ENCODE measurements at places on chromosomes 11 and 22.

DNA sequence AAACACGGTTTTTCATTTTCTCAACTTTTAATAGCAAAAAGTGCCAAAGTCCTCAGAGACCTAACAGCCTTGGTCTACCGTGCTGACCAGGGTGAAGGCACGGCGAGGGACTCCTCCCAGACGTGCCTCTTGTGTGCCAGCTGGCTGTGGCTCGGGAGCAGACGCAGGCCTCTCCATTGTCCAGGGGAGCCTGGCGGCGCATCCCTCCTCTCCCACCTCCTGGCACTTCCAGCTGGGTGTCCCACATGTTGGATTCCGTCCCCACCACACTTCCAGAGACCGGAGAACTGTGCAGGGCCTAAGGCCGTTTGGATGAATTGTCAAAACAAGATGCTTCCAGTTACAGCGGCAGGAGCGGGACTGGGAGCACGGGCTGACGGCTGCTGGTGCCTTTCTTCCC lies 11.6 kb downstream of the CDPF1 start:
- DNase-seq: no peak

GRCh38 chr11:1792461-1792860 lies 28.7 kb upstream of the CTSD start:
- no peak for DNase-seq

DNA sequence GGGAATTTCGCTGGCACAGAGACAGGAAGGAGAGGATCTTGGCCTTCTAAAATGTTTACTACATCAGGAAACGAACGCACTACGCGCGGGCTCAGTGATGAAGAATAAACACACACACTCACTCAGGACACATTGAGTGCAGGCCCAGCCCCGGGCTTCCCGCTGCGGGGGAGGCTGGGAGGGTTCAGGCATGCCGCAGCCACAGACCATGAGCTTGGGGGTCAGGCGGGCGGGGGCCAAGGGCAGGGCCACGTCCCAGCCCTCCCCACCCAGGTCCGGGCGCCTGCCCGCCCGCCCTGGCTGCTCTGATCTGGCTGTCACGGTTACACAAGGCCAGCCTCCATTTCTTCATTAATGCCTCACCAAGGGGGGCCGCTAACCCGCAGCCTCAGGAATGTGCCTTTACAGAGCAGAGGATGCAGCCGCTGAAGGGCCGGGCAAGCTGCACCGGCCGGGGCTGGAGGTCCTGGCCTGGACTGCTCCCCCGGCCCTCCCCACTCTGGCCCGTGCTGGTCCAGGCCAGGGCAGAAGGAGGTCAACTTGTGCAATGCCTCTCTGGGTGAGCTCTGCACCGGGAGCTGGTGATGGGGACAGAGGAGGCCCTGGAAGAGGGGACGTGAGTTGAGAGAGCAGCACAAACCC lies 41.7 kb downstream of the IGF2 start:
- no peak for DNase-seq

- DNase-seq: peak; percentile 25
Measured at GRCh38 chr11:70466154-70466553, 67.8 kb downstream of the CTTN start.

- no peak for DNase-seq
Measured at GRCh38 chr11:1968454-1969002, 21.4 kb downstream of the MRPL23 start.

- DNase-seq: no peak
Measured at GRCh38 chr11:86070142-86071056, 1.5 kb upstream of the PICALM start.

GRCh38 chr11:12376259-12377081 lies 901 bp upstream of the PARVA start:
- no peak for DNase-seq

GRCh38 chr11:28110821-28111200 lies 2.6 kb downstream of the METTL15 start:
- no peak for DNase-seq

DNA sequence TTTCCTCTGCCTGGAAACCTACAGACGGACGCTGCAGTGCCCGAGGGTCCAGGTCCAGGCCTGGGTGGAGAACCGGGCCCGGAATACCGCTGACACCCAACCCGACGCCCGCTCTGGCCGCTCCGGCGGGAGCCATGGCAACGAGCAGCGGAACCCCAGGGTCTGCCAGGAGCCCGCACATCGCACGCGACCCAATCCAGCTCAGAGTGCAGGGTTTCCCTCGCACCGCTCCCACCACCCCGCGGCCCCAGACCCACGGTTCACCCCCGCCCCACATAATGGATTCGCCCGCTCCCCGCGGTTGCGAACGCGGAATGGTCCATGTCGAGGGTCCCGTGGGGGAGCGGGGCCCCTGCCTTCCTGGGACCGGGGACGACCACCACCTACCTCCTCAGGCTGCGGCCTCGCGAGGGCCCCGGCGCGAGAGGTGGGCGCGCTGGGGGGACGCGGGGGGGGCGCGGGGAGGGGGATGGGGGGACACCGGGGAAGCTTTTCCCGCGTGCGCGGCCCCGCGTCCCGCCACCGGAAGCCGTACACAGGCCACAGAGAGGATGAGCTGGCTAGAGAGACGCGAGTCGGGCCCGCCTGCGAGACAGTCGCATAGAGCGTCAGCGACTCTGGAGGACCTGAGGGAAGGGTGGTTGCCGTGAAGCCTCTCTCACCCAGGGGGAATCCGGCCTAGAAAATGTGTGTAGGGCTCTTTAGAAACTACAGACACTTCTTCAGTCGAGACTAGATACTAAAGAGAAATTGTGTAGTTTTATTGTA lies at the start of gene SSRP1:
SSRP1 (minus strand) TSS at position 550 of the 768 bp plus-strand sequence. CDS start 771 bp downstream, outside the sequence.
- DNase-seq: peak; percentile 89

DNA sequence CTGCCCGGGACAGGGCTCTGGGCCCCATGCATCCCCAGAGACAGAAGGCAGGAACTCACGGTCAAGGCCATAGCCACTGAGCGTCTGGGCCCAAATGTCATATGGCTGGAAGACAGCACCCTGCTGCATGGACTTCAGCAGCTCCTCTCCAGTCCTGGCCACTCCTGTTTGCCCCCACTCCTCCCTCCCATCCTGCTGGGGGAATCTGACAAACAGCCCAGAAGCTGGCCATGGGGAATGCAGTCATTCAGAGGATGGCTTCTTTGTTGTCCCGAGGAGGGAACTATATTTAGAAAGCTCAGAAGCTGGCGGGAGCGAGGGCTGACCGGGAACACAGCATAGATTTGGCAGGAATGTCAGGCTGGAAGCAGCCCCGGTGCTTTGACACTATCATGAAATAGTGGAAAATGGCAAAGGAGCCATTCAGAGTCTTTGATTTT lies 35.0 kb downstream of the DKK3 start:
- no peak for DNase-seq

- DNase-seq: no peak
Measured at GRCh38 chr11:101907815-101908214, 7.0 kb upstream of the CEP126 start.

- no peak for DNase-seq
Measured at GRCh38 chr22:31923747-31924146, 20.6 kb upstream of the YWHAH start.

DNA sequence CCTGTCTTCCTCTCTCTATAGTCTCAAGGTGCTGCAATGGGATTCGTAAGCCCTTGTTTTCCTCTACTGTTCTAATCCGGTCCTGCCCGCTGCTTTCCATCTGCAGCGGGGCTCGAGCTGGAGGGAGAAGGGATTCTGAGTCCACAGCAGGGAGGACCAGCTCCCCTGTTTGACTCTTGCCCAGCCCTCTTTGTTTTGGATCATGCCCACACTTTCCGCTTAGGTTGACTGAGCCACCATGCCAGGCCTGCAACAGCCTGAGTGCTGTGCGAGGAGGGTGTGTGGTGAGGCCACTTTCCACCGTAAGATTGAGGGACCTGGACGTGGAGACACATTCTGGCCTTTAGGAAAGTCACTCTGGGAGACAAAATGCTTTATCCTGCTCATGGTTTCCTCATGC lies 58.3 kb downstream of the CEP164 start:
- DNase-seq: no peak

- no peak for DNase-seq
Measured at GRCh38 chr11:10192036-10192435, 102.0 kb downstream of the SBF2 start.

- DNase-seq: no peak
Measured at GRCh38 chr11:66861774-66862558, 5.1 kb downstream of the LRFN4 start.

- no peak for DNase-seq
Measured at GRCh38 chr11:70668204-70669202, 270.2 kb downstream of the CTTN start.

DNA sequence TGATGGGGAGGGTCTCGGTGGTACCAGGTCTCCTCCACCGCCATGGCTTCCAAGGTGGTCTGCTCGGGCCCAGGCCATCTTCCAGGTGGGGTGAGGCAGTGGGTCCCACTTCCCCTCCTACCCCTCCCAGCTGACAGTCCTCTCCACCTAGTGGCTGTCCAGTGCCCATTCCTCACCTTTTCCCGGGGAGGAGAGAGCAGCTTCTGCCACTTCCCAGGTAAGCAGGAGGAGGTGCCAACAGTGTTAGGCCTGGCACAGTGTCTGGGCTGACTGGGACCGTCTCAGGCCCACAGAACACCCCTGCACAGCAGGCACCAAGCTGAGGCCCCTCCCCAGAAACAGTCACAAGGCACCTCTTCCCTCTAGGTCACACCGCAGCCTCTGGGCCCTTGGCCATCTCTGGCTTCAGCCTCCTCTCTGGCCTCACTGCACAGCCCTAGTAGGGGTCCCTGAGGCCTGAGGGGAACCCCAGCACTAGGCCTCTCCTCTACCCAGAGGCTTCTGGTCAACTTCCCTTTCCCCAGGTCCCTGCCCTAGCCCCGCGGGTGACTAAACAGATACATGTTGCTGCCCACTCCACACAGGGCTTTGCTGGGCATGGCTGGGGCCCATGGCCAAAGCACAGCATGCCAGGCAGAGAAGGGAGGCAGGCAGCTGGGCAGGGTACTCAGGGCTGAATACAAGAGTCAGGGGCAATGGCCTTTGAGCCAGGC lies 2.3 kb upstream of the ANKRD13D start:
- DNase-seq: no peak

- DNase-seq: no peak
Measured at GRCh38 chr11:1827095-1827813, 7.5 kb upstream of the SYT8 start.

DNA sequence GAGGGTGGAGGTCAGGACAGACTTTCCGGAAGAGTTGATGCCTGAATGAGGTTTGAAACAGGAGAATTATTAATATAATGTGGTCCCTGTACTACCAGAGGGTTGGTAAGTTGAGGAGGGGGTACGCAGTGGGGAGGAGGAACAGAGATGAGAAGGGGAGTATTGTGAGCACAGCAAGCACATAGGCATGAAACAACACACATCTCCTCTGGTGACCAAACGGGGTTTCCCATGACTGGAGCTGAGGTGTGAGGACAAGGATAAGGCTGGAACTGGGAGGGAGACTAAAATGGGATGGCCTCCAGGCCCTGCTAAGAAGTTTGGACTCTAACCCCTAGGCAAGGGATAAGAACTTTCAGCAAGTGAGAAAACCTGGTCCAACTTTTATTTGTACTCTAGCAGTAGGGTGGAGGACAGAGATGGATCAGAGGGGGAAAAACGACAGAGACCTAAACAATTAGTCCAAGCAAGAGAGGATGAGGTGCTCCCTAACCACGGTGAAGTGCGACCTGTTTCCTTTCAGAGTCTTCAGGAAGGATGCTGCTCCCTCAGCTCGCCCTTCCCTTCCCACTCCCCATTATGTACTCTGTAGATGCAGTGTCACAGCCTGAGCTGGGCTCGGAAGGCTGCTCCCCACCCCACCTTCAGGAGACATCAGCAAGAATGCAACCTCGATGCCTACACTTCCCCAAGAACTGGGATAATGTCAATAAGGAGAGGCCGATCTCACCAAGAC lies 59.2 kb downstream of the BTG4 start:
- DNase-seq: no peak

DNA sequence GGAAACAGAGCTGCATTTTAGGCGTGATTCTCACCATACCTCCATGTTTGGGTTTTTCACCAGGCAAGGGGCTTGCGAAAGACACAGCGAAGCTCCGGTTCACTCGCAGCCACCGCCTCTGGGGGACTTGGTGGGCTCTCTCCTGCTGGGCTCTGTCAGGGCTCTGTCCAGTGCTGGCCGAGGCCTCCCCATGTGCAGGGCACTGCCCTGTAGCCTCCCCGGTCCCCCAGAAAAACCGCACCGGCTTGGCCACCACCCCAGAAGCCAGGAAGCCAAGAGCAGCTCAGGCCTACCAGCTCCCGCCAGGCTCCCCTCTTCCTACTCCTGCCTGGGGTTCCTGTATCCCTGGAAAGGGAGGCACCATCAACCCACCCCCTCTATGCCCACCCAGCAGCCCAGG lies 151.5 kb downstream of the CTTN start:
- no peak for DNase-seq

- DNase-seq: no peak
Measured at GRCh38 chr11:16857186-16857585, 118.7 kb downstream of the C11orf58 start.

DNA sequence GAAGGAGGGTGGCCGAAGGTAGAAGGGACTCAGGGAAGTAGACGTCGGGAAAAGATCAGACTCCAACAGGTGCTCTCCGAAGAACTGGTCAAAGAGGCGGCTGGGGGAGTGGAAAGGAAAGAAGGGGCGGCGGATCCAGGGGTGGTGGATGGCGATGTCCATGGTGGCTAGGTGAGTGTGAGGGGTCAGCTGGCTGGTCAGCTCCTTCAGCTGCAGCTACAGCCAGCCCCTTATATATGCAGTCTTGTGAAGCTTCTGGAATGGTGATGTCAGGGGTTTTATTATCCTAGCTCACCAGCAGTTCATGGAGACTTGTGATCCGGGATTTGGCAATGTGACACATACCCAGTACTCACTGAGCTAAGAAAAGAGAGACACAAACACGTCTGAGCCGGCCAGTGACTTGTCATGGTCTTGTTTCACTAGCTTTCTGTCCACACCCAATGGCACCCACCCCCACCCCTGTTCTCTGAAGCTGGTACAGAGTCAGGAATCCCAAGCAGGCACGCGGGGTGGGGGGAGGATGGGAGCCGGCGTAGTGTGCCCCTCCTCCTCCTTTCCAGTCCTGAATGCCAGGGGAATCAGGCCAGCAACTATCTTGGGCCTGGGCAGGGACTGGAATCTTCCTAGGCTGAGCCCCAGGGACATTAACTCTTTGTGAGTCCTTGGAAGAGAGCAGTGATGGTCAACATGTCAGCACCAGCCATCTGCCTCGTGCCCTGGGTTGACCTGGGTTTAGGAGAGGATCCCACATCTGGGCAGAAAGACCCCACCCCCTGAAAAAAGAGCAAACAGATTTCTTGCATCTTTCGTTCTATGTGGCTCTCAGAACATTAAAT lies at the start of gene CRYAB:
CRYAB (minus strand) TSS at position 208 of the 839 bp plus-strand sequence; CDS start at position 162, 46 bp downstream.
- no peak for DNase-seq

GRCh38 chr11:134536677-134537076 lies 124.6 kb upstream of the B3GAT1 start:
- DNase-seq: no peak

GRCh38 chr11:18310800-18311340 lies 11.1 kb downstream of the HPS5 start:
- DNase-seq: no peak

GRCh38 chr11:13596611-13597326 lies 71.7 kb upstream of the FAR1 start:
- no peak for DNase-seq

GRCh38 chr11:94417386-94417987 lies 16.3 kb upstream of the GPR83 start:
- no peak for DNase-seq

- DNase-seq: no peak
Measured at GRCh38 chr11:324156-324555, 3.5 kb upstream of the IFITM3 start.

- DNase-seq: no peak
Measured at GRCh38 chr11:11218629-11218986, 134.4 kb downstream of the CSNK2A3 start.

- DNase-seq: peak; percentile 17
Measured at GRCh38 chr22:28443526-28443876, 236.1 kb downstream of the TTC28 start.

All from activated CD4-positive, alpha-beta T cell treated with anti-CD3 and anti-CD28 coated beads, Interleukin-2, amount 50 U/mL, for 48 hours (primary cell).